ENCODE measurements at places on chromosomes 5 and 9.

- DNase-seq, result no peak
Observed at GRCh38 chr5:165119175-165119574, 1613.8 kb downstream of the MAT2B start.

DNA sequence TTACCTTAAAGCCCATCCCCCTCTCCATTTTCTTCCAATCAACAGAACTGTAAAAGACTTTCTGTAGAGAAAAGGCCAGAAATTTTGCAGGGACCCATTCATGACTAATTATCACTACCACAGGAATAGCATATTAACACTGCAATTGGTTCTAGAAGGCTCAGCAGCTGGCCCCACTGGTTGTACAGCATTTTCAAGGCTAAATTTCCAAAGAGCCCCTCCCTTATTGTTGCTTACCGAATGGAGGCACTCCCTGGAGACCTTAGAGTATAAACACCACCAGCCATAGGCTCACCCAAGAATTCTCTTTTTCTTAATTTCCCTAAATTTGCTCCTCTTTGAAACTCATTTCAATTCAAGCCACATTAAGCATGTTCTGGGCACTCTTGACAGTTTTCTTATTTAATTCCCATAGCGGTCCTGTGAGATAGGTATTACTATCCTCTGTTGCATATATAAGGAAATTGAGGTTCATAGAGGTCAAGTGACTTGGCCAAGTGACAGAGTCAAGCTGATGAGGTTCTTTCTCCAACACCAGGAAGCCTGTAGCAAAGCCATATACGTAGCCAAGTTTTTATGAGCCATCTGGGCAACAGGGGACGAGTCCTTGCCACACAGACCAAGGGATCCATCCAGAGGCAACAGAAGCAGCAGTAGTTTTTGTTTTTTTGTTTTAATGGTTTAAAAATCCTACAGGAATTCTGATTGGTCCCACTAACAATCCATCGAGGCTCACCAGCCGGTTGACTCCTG, 83.9 kb upstream of the NR5A1 start:
- DNase-seq, result peak; percentile 54

DNA sequence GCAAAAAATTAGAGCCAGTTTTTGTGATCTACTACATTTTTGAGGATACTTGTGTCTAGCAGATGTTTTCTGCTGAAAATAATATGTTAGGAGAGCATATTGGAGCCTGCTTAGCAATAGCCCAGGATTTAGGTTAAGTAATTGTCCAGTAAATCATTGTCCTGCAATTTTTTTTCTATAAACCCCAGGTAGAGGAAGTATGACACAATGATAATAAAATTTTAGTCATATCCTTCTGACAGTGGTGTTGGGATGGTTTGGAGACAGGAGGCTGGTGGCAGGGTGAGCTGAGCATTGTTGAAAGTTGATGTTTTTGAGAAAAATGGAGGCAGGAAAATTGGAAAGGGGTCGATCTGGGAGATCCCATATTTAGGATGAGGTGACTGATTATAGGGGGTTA, 3.5 kb downstream of the SNCAIP start:
- no peak for DNase-seq

GRCh38 chr5:56986626-56986947, 34.7 kb upstream of the MIER3 start:
- no peak for DNase-seq

DNA sequence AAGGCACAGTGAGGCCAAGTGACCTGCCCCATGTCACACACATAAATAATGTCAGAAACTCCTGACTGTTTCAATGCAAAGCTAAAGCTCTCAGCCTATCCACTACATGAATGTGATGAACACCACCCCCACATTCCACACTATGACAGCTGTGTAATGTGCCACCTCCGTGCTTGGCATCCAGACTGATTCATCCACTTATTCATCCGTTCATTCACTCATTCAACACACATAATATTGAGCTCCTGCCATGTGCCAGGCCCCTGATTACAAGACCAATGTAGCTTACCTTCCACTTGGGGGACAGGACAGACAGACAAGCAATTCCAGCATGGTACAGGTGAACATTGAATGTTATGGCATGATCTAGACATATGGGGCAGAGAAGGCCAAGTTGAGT, 46.2 kb upstream of the FABP6 start:
- no peak for DNase-seq

DNA sequence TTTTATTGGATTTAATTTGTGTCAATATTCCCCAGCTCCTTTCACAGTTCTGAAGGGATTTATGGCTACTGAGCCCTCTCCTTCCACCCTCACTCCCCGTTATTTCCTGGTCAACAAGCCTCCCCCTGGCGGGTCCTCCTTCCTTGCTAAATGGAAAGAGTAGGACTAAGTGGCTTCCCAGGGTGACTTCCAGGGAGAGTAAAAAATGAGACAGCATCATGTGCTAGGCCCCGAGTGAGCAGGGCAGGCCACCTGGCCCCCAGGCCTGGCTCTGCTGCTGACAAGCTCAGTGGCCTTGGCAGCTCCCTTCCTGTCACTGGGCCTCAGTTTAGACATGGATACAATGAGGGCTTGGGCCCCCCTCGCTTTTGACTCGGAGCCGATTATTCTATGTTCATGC, 201.3 kb downstream of the HSPA4 start:
- no peak for DNase-seq

- no peak for DNase-seq
Observed at GRCh38 chr5:168147568-168148360, 143.7 kb upstream of the WWC1 start.
